ENCODE measurements at places on chromosomes 11 and 22.

GRCh38 chr11:29268733-29269132, 748.1 kb downstream of the KCNA4 start:
- no peak for DNase-seq
- H3K27me3 ChIP-seq = no peaks in the 10 kb centered on the region
- no peak overlapping the region for H3K27ac ChIP-seq

DNA sequence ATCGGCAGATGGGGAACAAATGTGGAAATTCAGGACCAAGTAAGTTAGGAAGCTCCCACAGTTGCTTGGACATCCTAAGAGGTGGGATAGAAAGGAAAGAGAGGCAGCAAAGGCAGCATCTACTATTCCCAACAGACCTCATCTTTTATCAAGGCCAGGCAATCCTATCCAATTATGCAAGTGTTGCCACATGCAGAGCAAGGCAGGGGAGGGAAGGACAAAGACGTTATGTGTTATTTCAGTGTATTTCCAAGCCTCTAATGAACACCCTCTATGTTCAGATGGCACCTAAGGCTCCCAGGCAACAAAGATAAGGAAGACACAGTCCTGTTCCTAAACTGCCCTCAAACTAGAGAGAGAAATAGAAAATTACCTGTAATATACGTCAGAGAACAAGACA, 9.2 kb downstream of the TIGD3 start:
- DNase-seq = no peak
- no peaks in the 10 kb centered on the region for H3K36me3 ChIP-seq

DNA sequence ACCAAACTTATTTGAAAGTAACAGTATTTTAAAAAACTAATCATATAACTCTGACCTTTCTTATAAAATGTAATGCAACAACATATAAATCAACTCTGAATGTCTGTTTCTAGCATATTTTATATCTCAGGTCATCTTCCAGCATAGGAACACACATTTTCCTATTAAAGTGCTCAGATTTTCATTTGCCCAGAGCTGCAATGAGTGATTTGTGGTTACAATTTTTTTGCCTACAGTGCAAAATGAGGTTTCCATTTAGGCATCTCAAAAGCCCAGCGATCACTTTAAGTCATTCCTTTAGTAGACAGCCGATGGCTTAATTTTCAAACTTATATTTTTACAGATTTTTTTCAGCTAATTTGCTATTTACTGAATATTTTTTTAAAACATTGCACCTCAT, 1.0 kb downstream of the LYVE1 start:
- H3K4me3 ChIP-seq = no peak overlapping the region
- peaks cover 28% of the 10 kb centered on the region for H3K27me3 ChIP-seq
- no peaks in the 10 kb centered on the region for H3K4me1 ChIP-seq
- H3K27ac ChIP-seq = no peak overlapping the region

DNA sequence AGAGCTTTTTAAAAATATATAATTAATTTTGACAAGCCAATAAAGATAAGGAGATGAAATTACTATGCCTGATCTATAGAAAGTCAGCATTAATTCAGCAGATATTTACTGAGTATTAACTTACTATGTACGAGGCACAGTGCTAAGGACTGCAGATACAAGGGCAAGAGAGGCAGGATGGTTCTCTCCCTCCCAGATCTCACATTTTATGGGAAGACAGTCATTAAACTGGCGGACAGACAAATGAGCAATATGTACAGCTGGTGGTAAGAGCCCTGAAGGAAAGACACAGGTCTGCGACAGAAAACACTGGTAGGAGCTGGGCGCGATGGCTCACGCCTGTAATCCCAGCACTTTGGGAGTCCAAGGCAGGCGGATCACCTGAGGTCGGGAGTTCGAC, 36.8 kb downstream of the MCHR1 start:
- H3K27ac ChIP-seq = no peak overlapping the region
- DNase-seq = no peak
- no peak overlapping the region for H3K4me3 ChIP-seq
- peaks cover 10% of the 10 kb centered on the region for H3K4me1 ChIP-seq

DNA sequence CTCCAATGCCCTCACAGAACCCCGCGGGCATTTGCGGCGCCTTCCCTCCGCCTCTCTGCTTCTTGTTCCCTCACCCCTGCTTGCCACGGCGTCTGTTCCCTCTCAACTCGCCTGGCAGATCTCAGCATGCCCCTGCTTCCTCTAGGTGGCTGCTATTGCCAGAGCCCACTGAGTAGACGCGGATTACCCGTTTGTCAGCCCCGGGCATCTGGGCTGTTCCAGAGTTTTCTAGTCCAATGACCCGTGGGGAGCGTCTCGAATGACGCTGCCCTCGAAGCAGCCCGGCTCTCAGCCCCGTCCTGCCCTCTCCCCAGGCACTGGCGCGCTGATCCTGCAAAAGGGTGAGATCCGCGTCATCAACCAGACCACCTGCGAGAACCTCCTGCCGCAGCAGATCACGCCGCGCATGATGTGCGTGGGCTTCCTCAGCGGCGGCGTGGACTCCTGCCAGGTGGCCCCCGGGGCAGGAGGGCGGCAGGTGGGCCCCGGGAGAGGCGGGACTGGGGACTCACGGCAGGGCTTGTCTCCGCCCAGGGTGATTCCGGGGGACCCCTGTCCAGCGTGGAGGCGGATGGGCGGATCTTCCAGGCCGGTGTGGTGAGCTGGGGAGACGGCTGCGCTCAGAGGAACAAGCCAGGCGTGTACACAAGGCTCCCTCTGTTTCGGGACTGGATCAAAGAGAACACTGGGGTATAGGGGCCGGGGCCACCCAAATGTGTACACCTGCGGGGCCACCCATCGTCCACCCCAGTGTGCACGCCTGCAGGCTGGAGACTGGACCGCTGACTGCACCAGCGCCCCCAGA, 49.7 kb downstream of the ST14 start:
- H3K4me3 ChIP-seq = no peak overlapping the region
- H3K27ac ChIP-seq = no peak overlapping the region
- H3K27me3 ChIP-seq = peaks cover 30% of the 10 kb centered on the region
- H3K4me1 ChIP-seq = no peaks in the 10 kb centered on the region
- DNase-seq = no peak
- peaks cover 2% of the 10 kb centered on the region for H3K36me3 ChIP-seq

DNA sequence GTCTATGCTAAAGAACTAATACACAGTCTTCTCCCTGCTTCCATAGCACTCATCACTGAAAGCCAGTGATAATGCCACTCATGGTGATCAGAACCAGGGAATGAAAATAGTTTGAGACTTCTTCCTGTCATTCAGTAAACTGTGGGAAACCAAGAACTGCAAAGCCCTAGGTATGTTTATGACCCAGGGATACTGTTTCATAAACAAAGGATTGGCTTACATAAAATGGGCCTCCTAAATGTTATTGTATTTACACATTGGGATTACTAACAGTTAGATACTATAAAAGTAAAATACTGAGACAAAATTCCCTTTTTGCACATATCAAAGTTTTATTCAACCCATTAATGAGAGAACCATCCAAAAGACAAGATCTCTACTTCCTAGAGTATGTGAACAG, 21.3 kb upstream of the CWF19L2 start:
- DNase-seq = no peak
- no peak overlapping the region for H3K4me3 ChIP-seq
- H3K4me1 ChIP-seq = no peaks in the 10 kb centered on the region
- H3K36me3 ChIP-seq = no peaks in the 10 kb centered on the region

GRCh38 chr11:60367009-60367408, 11.3 kb upstream of the MS4A7 start:
- H3K4me1 ChIP-seq = no peaks in the 10 kb centered on the region
- peaks cover 43% of the 10 kb centered on the region for H3K27me3 ChIP-seq
- no peak for DNase-seq
- H3K36me3 ChIP-seq = no peaks in the 10 kb centered on the region
- H3K4me3 ChIP-seq = no peak overlapping the region

GRCh38 chr11:10305262-10305963, 540 bp downstream of the ADM start:
- peaks cover 7% of the 10 kb centered on the region for H3K36me3 ChIP-seq
- peak overlapping the region; percentile 97 for H3K4me3 ChIP-seq
- peaks cover 20% of the 10 kb centered on the region for H3K27me3 ChIP-seq
- peaks cover 48% of the 10 kb centered on the region for H3K4me1 ChIP-seq
- DNase-seq = no peak

DNA sequence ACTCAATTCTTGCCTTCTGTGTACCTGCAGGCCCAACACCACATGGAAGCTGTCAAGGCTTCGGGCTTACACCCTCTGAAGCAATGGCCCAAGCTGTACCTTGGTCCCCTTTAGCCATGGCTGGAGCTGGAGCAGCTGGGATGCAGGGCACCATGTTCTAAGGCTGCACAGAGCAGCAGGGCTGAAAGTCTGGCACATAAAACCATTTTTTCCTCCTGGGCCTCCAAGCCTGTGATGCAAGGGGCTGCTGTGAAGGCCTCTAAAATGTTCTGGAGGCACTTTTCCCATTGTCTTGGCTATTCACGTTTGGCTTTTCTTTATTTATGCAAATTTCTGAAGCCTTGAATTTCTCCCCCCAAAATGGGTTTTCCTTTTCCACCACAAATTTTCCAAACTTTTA, 102.1 kb upstream of the SLC5A12 start:
- H3K27me3 ChIP-seq = no peaks in the 10 kb centered on the region
- no peaks in the 10 kb centered on the region for H3K36me3 ChIP-seq
- H3K27ac ChIP-seq = no peak overlapping the region
- no peak overlapping the region for H3K4me3 ChIP-seq
- DNase-seq = no peak
- H3K4me1 ChIP-seq = no peaks in the 10 kb centered on the region

- H3K27me3 ChIP-seq = no peaks in the 10 kb centered on the region
- peaks cover 14% of the 10 kb centered on the region for H3K4me1 ChIP-seq
- peak overlapping the region; percentile 79 for H3K27ac ChIP-seq
- H3K4me3 ChIP-seq = no peak overlapping the region
- no peaks in the 10 kb centered on the region for H3K36me3 ChIP-seq
Observed at GRCh38 chr11:123381817-123382554, 48.1 kb upstream of the GRAMD1B start.

DNA sequence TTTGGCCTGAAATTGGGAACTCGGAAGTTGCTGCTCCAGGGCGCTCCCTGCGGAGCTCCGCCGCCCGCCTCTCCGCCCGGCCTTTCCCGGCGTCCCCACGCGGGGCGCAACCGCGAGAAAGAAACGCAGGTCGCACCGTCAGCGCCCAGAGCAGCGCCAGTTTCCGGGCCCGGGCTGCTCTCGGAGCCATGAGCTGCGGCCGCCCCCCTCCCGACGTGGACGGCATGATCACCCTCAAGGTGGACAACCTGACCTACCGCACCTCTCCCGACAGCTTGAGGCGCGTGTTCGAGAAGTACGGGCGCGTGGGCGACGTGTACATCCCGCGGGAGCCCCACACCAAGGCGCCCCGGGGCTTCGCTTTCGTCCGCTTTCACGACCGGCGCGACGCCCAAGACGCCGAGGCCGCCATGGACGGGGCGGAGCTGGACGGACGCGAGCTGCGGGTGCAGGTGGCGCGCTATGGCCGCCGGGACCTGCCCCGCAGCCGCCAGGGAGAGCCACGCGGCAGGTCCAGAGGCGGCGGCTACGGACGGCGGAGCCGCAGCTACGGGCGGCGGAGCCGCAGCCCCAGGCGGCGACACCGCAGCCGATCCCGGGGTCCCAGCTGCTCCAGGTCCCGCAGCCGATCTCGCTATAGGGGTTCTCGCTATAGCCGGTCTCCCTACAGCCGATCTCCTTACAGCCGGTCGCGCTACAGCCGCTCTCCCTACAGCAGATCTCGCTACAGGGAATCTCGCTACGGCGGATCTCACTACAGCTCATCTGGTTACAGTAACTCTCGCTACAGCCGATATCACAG, 521 bp downstream of the SRSF8 start:
- peak overlapping the region; percentile 99 for H3K4me3 ChIP-seq
- H3K4me1 ChIP-seq = peaks cover 29% of the 10 kb centered on the region
- peak; percentile 65 for DNase-seq
- H3K27me3 ChIP-seq = no peaks in the 10 kb centered on the region
- H3K27ac ChIP-seq = peak overlapping the region; percentile 96
- peaks cover 31% of the 10 kb centered on the region for H3K36me3 ChIP-seq

DNA sequence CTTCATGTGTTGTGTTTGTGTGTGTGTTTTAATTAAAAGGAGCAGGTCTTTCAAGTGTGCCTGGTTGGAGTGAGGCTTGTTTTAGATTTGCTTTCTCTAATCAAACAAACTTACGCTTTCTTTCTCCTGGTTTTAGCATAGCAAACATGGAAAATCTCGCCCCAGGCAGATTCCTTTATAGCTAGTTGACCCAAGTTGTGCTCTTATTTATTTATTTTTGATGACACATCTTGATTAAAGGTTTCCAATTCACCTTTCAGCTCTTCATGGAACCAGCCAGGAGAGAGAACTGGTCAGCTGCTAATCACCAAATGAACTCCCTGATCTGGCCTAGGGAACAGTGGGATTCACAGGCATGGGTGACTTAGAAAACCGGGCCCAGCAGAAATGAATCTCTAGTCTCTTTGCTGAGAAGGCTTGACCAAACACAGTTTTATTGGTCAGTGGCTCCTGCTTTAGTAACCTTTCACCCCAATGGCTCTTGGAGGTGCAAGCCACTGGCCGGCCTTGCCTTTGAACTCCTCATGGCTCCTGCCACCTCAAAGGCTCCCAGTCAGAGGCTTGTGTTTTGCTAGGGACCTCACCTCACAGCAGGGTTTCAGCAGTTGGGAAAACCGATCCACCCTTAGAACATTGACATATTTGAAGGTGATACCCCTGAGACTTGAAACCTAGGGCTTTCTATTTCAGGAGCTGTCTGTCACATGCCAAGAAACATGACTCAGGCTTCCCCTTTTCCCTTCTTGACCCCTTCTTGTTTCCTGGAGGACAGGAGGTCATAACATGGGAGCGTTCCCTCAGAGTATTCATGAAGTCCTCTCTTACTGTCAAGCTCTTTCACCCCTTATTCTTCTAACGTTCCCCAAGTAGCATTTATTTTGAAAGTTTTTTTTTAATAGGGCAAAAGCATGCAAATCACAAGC, 48.8 kb downstream of the EXT2 start:
- H3K27me3 ChIP-seq = no peaks in the 10 kb centered on the region
- no peak overlapping the region for H3K27ac ChIP-seq
- no peak overlapping the region for H3K4me3 ChIP-seq
- DNase-seq = no peak
- peaks cover 21% of the 10 kb centered on the region for H3K36me3 ChIP-seq
- H3K4me1 ChIP-seq = no peaks in the 10 kb centered on the region

DNA sequence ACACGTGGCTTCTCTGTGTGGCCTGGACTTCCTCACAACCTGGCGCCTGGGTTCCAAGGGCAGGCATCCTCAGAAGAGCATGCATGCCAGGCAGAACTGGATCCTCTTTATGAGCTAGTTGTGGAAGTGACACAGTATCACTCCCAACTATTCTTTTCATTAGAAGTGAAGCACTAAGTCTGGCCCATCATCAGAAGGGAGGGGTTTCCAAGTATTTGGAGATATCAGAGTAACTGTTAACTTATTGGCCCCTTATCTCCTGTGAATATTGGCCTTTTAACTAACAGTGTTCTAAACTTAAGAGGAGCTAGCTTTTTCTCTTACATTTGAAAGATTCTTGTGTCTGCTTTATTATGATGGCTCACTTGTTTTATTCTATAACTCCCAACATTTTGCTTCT, 35.5 kb downstream of the FDX1 start:
- no peak overlapping the region for H3K27ac ChIP-seq
- H3K27me3 ChIP-seq = no peaks in the 10 kb centered on the region
- DNase-seq = no peak
- H3K4me1 ChIP-seq = peaks cover 2% of the 10 kb centered on the region
- no peak overlapping the region for H3K4me3 ChIP-seq

- H3K27me3 ChIP-seq = peaks cover 16% of the 10 kb centered on the region
- no peak for DNase-seq
- H3K36me3 ChIP-seq = no peaks in the 10 kb centered on the region
- H3K4me1 ChIP-seq = no peaks in the 10 kb centered on the region
Observed at GRCh38 chr11:11311169-11311568, 41.9 kb downstream of the CSNK2A3 start.

- no peak overlapping the region for H3K4me3 ChIP-seq
- peaks cover 27% of the 10 kb centered on the region for H3K4me1 ChIP-seq
- no peaks in the 10 kb centered on the region for H3K27me3 ChIP-seq
- H3K36me3 ChIP-seq = no peaks in the 10 kb centered on the region
- no peak for DNase-seq
- H3K27ac ChIP-seq = peak overlapping the region; percentile 65
Observed at GRCh38 chr22:40805239-40805638, 13.9 kb downstream of the SLC25A17 start.

All from effector memory CD8-positive, alpha-beta T cell (primary cell).